LHCN-M2 (cell line): ENCODE measurements at places on chromosomes 2 and 18. TPM values are rescaled to one million over a fixed set of nuclear protein-coding genes. Genes with fewer than 3 reads are reported as not detected.

GRCh38 chr2:31297751-31298150, 63.8 kb downstream of the EHD3 start:
- DNase-seq, result peak; percentile 25

DNA sequence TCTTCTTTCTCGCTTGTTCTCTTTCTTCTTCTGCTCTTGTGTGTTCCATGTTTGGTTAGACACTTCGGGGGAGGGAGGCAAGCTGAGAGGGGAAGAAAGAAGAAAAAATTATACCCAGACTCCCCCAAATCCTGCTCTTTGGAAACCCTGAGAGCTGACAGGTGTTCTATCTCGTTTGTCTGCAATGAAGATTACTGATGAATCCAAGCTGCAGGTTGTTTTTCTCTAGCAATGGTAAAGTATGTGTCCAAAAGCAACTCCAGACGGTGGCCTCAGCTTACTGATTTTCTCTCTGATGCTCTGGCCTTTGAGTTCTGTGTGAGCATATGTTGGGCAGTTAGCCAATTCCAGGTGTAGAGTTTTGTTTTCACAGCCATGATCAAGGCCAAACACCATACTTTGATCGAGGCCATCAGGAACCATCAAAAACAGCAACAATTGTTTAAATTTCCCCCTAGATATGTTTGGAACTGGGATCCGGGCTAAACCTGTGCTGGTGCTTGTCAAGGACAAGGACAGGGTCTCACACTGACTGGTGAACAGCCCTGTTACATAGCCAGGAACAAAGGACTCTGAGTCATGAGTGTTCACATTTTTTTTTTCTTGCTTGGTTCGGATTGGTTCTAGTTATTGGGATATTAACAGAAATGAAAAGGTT, 142.0 kb downstream of the PRKCE start:
- DNase-seq, result no peak

- DNase-seq, result no peak
These were observed 35.8 kb upstream of the EML6 start for GRCh38 chr2:54687595-54688152.

GRCh38 chr2:41966431-41966893, 81.4 kb upstream of the PKDCC start:
- DNase-seq, result peak; percentile 96

DNA sequence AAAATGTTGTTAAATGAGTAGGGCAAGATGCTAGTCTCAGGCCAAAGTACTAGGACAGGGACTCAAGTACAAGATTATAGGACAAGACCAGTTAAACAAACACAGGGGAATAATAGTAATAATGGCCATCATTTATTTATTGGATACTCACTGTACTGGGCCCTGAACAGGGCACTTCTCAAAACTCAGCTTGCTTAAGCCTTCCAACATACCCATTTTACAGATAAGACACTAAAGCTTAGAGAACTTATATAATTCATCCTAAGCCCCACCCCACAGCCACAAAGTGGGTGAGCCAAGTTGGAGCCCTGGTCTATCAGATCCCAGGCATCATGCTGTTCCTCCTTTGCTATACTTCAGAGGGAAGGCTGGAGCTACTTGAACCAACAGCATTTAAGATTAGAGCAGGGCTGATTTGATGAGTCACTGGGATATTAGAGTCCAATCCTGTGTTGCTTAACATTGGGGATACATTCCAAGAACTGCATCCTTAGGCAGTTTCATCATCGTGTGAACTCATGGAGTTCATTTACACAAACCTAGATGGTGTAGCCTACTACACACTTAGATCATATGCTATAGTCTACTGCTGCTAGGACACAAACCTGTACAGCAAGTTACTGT, 153.6 kb downstream of the MTCL1 start:
- DNase-seq, result peak; percentile 87

- no peak for DNase-seq
These were observed 28.0 kb downstream of the SERPINB11 start for GRCh38 chr18:63730773-63731172.

- DNase-seq, result no peak
These were observed 45.2 kb upstream of the ASB1 start for GRCh38 chr2:238381341-238382115.

DNA sequence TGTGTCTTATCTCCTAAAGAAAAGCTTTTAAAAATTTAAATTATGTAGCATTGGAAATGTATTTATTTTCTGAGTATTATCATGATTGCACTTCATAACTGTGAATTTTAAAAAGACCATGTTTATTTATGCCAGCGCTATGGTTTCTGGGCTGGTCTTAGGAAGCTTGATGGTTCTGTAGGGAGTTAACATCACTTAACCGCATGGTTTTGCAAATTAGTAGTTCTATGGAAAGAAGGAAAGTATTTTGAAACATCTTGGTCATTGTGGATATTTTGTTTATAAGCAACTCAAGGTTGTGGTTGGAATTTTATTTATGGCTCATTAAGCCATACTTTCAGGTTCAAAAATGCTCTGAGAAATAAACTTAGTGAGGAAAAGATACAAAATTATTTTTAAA, 549.4 kb downstream of the STK39 start:
- DNase-seq, result no peak

GRCh38 chr2:195820373-195820772, 163.3 kb downstream of the SLC39A10 start:
- no peak for DNase-seq

- peak; percentile 76 for DNase-seq
These were observed 2.8 kb downstream of the NCKAP1 start for GRCh38 chr2:183035298-183035953.

DNA sequence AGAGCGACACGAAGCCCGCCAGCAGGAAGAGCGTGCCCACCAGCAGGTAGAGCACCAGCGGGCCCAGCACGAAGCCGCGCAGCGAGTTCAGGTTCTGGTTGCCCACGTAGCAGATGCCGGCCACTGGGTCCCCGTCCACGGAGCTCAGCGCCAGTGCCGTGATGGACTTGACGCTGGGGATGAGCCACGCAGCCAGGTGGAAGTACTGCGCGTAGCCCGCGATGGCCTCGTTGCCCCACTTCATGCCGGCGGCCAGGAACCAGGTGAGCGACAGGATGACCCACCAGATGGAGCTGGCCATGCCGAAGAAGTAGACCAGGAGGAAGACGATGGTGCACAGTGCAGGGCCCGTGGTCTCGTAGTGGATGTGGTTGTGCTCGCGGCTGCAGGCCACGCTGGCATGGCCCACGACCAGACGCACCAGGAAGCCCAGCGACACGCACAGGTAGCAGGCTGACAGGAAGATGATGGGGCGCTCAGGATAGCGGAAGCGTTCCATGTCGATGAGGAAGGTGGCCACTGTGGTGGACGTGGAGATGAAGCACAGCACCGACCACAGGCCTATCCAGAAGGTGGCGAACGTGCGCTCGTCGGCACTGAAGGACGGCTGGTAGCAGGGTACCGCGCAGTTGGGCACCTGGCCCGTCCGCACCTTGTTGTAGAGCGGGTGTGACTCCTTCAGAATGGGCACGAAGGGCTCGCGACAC, 2.1 kb downstream of the FZD5 start:
- no peak for DNase-seq

- peak; percentile 92 for DNase-seq
These were observed 121.9 kb downstream of the TNS1 start for GRCh38 chr2:217880891-217881290.

DNA sequence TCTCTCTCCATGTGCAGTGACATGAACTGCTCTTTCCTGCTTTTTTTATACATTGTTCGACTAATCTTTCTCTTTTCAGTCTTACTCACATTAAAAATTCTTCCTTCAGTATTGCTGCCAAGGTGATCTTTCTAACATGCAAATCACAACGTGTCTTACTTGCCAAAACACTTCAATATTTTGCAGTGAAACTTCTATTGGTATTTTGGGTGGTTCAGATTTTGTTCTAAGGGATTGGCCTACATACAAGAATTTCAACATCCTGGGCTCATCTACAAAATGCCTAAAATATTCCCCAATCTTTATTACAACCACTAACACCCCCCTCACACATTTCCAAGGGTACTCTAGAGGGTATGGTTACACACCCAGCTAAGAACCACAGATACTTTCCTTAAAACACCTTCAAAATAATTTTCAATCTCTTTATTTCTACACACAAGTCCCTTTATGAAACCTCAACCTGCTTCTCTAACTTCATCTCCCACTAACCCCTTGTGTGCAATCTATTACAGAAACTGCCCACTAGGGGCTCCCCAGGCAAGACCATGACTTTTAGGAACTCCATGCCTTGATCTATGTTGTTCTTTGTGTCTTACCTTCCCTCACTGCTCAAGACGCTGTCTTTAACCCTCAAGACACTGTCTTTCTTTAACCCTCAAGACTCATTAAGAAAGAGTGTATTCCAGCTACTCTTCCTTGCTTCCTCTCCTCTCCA, 50.9 kb downstream of the COL3A1 start:
- DNase-seq, result no peak

GRCh38 chr2:12688893-12689292, 27.8 kb upstream of the TRIB2 start:
- no peak for DNase-seq

GRCh38 chr2:189350540-189351209, 90.6 kb upstream of the WDR75 start:
- DNase-seq, result peak; percentile 99

DNA sequence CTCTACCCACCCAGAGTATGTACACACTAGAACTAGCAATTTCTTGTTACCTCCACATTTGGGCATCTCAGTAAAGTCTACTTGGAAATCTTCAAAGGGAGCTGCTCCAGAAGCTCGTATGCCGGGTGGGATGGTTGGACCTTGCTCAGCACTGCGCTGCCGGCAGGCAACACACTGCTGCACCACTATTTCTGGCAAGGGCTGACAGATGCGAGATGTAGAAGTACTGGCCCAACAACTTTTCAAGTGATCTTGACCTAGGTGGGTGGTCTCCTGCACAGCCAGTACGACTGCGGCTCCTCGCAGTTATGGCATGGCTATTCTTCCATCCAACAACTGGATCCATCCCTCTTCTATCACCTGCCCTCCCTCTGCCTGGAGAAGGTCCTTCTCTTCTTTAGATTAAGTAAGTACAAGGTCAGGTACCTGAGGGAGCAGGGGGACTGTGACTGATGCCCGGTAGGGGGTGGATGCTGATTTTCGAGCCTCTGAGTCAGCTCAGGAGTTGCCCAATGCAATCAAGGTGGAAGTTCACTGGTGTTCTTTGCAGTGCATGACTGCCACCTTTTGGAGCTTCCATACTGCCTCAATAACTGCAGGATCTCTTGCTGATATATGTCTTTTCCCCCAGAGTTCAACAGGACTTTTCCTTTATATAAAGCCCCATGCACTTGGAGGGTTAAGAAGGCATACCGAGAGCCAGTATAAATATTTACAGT, 100.4 kb upstream of the SLC1A4 start:
- peak; percentile 68 for DNase-seq

DNA sequence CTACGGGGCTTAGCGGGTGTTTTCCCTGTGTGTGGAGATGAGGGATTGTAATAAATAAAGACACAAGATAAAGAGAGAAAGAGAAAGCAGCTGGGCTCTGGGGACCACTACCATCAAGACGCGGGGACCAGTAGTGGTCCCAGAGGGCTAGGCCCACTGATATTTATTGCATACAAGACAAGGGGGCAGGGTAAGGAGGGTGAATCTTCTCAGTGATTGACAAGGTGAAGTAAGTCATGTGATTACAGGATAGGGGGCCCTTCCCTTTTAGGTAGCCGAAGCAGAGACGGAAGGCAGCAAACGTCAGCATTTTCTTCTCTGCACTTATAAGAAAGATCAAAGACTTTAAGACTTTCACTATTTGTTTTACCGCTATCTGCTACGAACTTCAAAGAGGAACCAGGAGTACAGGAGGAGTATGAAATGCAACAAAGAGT, 4.5 kb upstream of the GAL3ST2 start:
- DNase-seq, result no peak

DNA sequence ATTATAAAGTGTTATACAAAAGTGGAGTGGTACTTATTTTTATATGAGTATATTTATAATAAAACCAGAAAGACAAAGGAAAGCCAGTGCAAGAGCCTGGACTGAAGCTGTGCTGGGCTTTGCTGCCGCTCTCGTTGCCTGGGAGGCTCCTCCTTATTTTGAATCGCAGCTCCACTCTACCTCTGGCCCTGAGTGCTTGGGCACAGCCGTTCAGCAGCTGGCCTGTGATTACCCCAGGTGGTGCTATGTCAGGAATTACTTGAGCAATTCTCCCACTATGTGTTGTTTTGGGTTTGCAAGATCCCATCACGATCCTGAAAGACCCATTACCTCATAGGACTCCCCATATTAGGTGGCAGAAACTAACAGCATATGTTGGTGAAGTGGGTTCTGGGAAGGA, 53.0 kb upstream of the LCLAT1 start:
- no peak for DNase-seq

- no peak for DNase-seq
These were observed 31.9 kb downstream of the FAM171B start for GRCh38 chr2:186725783-186726182.

DNA sequence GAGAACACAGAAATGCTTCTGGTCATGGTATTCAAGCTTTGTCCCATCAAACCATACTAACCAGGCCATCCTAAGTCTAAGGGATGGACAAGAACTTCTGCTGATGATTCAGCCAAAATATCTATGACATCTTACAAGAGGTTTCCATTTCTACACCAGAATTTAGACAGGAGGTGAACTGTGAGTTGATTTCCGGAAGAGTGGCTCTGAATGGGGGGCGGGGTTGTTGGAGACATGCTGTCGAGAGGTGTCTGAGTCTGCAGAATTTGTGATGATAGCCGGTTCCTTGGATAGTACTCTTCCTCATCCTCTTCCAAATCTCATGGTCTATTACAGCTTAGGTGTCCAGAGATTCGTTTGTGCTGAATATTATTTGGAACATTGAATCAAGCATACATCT, 408.7 kb upstream of the TCF4 start:
- DNase-seq, result no peak

Gene RMC1
- 24.5 and 27.4 TPM in 2 replicates for total RNA-seq

Gene DNAH7
- 0.26 and 0.86 TPM in 2 replicates for total RNA-seq

Gene CROCC2
- under 0.01 TPM in 1 of 2 replicates, not detected in the other for total RNA-seq

Gene KIF5C
- 0.17 and 0.32 TPM in 2 replicates for total RNA-seq

Gene PARD6G
- 1.6 and 2.8 TPM in 2 replicates for total RNA-seq
